ENCODE measurements at places on chromosomes 1 and 21.
A peak's percentile ranks its signal among the peaks of the same experiment; 100 is the strongest.

DNA sequence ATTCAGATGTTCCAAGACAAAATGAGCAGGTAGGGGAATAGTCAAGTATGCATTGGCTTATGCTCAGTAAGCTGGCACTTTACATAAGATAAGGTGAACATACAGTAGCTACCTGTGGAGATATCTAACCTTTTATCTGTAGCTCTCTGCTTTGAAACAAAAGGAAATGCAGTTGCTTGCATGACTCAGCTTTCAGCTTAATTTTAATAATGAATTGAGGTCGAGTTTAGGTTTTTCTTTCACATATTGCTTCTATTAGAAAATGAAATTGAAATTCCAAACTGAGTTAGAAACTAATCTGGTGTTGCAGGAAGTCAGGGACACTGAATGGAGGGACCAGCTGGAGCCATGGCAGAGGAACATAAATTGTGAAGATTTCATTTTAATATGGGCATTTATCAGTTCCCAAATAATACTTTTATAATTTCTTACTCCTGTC, 8.3 kb downstream of the FRRS1 start:
- no peak for DNase-seq

- DNase-seq: no peak
Observed at GRCh38 chr1:61756773-61757172, 14.5 kb downstream of the PATJ start.

- DNase-seq: no peak
Observed at GRCh38 chr1:224081604-224082003, 32.3 kb upstream of the FBXO28 start.

GRCh38 chr1:67683766-67684525, 1.1 kb upstream of the GADD45A start:
- no peak for DNase-seq

DNA sequence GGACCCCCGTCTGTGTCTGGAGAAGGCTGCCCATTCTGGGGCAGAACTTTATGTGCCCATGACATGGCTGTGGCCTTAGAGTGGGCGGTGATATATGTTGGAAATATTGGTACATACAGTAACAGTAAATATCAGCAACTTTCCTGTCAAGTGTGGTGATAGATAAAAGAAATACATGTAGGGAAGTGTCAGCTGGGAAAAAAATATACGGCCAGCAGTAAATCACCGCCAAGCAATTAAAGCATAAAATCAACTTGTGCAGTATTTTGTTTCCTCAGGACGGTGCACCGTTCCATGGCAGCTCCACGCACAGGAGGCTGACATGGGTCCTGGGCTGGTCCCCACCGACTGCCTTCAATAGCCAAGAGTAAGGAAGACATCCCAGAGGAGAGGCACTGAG, 27.4 kb downstream of the LHX4 start:
- DNase-seq: no peak

DNA sequence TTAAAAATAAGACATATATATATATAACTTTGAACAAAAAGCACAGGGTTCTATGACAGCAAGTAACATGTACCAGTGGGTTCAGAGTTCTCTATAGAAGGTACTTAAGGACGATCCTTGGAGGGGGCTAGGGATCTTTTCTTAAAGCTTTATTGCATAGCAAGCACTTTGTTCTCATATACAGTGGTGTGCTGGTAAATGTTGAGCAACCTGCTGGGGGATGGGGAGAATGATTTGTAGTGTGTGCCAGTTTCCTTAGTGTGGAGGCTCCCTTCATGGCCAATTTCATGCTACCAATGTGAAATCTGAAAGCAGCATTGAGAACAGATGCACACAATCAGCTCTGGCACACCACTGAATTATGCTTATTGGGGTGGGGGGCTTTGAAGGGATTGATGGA, 69.5 kb upstream of the NFASC start:
- no peak for DNase-seq

DNA sequence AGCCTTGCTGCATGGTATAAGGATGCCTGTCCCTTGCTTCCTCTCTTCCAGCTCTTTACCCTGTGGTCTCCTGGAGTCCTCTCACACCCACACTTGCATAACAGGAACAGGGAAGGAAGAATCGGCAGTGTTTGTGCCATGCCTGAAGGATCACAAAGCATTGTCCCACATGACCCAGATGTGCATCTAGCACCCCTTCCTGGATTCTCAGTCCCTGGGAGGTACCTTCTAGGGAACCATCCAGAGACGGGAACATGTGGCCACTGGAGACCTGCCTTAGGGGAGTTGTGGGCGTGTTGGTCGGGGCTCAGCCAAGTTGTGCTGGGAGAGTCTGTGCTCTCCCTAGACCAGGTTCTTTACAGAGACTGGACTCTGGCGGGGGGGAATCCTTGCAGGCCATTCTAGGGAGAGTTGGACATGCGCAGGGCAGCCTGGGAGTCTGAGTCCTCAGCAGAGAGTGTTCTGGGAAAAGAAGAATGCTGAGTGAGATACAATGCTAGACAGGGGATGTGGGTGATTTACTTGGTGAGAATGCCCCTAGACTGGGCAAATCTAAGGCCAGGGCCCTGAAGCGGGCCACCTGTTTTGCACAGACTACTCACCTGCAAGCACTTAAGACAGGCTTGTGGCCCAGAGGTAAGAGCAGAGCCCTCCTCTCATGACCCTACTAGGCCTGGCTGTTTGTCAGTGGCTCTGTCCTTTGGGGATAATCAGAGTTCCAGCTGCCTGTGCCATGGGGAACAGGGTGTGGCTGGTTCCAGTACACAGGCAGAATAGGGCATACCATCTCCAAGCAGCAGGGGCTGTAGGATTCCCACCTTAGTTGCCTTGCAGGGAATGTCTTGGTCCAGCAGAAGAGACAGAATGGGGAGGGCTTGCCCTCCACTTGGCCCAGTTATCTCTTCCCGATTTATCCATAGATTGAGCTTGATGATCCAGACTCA, 89.8 kb downstream of the MAN1C1 start:
- DNase-seq: no peak

- DNase-seq: no peak
Observed at GRCh38 chr1:76293831-76294230, 219.3 kb downstream of the ST6GALNAC3 start.

DNA sequence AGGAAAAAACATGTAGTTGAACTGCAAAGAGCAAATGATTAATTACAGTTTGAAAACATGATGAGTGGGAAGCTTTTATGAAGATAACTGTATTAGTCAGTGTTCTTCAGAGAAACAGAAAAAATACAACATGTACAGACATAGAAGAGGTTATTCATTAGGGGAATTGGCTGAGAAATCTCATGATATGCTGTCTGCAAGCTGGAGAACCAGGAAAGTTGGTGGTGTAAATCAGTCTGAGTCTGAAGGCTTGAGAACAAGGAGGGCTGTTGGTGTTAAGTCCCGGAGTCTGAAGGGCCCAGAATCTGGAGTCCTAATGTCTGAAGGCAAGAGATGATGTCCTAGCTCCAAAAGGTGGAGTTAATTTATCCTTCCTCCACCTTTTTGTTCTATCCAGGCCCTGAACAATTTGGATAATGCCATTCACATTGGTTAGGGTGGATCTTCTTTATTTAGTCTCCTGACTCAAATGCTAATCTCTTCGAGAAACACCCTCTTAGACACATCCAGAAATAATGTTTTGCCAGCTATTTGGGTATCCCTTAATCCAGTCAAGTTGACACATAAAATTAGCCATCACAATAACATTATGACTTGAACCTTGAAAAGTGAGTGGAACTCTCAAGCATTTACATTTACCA, 672.9 kb upstream of the PTBP2 start:
- DNase-seq: no peak

DNA sequence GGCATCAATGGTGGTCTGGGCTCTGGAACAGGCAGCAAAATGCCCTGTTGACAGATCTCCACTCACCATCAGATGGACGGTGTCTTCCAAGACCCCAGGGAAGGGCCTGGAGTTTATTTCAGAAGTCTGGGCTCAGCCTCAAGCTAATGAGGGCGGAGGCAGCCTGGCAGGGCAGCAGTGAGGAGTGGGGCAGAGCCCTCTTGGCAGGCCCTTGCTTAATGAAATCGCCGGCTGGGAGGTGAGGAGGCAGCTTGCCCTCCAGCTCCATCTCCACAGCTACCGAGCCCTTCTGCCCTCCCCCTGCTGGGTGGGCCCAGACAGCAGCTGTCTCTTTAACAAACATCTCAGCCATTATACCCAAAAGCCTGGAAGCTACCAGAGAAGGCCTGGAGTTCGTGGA, 22.0 kb upstream of the GRIK3 start:
- DNase-seq: no peak

GRCh38 chr1:191888996-191889622, 269.2 kb upstream of the RGS18 start:
- DNase-seq: no peak

- DNase-seq: no peak
Observed at GRCh38 chr1:172732427-172732826, 73.5 kb downstream of the FASLG start.

- DNase-seq: no peak
Observed at GRCh38 chr1:172851856-172852255, 193.0 kb downstream of the FASLG start.

DNA sequence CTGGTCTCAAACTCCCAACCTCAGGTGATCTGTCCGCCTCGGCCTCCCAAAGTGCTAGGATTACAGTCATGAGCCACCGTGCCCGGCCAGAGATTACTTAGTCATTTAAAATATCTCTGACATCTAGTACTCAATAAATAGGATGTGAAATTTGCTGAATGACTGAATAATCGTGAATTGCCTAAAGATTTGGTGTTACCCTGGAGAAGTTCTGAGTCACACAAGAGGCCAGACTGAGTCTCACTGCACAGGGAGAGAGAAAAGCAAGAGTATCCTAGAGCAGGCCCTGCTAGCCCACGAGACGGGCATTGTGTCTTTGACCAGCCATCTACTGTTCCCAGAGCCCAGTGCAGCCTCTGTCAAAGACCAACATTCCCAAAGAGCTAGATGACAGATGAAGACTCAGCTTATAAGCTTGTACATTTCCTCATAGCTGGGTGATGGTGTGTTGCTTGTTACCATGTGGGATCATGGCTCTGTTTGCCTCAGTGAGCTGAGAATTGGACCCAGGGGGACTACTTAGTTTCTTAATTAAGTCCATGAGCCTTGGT, 5.6 kb upstream of the EIF4G3 start:
- DNase-seq: no peak

GRCh38 chr1:232218955-232219865, 410.7 kb downstream of the SIPA1L2 start:
- no peak for DNase-seq

DNA sequence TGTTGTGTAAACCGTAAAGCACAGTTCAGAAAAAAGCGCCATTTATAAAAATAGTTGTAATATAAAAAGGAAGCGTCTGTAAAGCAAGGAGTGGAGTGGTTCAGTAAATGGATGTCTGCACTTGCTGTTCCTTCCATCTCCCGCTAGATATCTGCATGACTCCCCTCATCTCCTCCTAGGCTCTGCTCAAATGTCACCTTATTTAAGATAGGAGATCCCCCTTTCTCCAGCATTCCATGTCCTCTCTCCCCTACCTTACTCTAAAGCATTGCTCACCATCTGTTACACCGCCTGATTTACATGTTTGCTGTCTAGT, 745 bp downstream of the MUL1 start:
- no peak for DNase-seq

DNA sequence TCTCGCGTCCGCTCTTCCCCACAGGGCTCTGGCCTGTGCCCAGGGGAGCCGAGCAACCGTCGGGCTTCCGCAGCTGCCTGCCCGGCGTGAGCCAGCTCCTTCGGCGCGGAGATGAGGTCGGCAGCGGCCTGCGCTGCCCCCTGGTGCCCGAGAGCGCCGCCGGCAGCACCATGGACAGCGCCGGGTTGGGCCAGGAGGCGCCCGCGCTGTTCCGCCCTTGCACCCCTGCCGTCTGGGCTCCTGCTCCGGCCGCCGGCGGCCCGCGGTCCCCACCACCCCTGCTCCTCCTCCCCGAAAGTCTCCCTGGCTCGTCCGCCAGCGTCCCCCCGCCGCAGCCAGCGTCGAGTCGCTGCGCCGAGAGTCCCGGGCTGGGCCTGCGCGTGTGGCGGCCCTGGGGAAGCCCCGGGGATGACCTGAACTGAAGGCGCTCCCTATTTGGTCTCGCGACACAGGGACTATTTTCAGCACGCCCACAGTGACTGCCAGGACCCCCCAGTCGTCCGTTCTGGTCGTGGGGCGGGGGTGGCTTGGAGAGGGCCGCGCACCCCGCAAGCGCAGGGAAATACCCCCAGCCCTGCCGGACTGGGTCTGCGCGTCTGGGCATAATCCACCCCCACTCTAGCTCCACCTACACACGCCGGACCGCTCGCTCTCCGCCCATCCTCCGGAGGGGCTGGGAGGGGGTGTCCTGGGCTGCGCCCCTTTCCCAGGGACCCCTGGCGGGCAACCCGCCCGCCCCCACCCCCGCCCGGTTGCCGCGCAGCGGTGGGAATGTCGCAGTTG, 1.3 kb downstream of the HES3 start:
- peak; percentile 79 for DNase-seq

DNA sequence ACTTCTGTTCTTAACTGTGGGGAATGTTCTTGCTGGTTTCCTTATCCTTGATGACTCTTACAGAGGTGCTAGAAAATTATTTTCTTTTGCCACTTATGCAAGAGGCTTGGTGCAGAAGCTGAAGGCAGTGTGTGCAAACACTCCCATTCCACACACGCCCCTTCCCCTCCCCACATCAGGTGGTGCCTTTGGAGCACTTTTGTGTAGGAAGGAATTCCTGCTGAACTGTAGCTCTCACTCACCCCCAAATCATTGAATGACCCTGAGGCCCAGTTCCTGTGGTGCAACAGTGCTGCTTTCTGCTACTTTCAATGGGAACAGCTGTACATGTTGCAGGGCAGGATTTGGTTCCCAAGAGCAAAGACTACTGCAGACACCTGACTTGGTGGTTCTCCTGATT, 101.8 kb downstream of the CD247 start:
- no peak for DNase-seq

- DNase-seq: no peak
Observed at GRCh38 chr1:61956016-61956645, 213.9 kb downstream of the PATJ start.

DNA sequence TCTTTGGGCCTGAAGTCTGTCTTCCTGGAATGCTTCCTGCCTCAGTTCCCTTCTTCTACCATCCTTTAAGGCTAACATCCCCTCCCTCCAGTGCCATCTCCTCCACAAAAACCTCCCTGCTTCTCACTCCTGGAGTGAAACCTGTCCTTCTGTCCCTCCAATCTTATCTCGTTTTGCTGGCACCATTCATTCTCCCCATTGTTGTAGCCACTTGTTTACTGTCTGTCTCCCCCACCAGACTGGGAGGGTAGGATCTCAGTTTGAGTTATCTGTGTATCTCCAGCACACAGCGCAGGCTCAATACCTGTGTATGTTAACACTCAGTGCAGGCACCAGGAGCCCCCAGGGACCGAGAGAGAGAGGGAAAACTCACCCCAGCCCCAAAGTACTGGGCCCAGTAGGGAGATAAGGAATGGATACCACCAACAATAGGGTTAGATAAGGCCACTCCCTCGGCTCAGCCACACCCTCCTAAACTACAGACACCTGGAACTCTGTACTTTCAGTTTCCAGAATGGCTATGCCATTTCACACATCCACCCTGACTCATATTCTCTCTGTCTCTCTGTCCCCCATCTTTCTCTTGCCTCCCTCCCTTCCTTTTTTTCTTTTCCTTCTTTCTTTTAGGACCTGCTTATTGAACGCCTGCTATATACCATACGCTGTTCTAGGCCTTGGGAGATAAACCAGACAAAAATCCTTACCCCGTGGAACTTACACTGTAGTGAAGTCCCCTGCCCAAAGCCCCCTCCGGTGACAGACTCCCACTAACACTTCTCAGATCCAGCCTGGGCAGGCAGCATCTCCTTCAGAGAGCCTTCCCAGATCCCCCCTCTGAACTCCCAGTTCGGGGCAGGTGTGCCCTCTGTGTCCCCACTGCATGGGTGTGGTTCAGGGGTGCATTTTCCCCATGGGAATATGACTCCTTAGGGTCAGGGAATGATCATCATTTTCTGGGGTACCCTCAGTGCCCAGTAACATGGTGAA, 3.3 kb upstream of the SSBP3 start:
- DNase-seq: no peak
